ENCODE measurements at places on chromosomes 3 and 15.

DNA sequence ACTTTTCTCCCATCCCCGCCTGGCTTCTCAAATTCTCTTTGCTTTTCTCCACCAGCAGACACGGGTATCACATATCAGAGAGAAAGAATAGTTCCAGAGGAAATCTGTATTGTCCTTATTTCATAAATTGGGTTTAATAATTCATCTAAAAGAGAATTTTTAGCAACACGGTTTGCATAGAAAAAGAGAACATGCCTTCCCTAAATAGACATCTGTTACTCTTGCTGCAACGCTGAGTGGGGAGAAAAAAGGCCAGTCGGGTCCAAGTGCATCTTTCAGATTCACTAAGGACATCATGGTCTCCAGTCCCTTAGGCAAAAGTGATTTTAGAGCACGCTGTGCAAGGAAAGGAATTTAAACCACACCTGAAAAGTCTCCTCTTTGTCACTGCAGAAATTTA lies 201.3 kb downstream of the ABHD5 start:
- no peak for DNase-seq

DNA sequence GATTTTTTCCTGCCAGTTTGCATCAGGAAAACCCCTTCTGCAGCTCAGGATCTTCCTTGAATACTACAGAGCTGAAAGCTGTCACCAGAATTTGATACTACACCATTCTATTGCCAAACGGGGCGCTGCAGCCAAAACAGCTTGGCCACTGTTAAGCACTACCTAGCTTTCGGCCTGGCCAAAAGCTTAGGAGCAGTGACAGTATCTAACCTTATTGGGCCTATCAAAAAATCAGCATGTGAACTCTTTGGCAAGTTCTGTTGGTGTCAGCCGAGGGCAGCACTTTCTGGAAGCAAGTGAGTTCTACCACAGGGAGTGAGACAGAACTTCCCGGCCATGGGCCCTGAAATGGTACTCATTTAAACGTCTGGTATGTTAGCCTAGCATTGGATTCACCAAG lies 16.1 kb upstream of the GYG1 start:
- no peak for DNase-seq

- DNase-seq = peak; percentile 19
These were observed 86.5 kb upstream of the FAM98B start for GRCh38 chr15:38367476-38367875.

DNA sequence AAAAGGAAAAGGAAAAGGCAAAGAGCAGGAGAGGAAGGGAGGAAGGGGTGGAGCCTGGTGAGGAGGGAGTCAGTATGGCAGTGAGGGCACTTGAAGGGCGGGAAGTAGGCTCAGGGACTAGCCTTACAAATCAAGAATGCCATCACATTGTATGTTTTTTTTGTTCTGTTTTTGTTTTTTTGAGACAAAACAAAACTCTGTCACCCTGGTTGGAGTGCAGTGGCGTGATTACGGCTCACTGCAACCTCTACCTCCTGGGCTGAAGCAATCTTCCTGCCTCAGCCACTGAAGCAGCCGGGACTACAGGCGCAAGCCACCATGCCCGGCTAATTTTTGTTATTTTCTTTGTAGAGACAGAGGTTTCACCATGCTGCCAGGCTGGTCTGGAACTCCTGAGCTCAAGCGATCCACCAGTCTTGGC lies 10.5 kb upstream of the PIK3CB start:
- no peak for DNase-seq

DNA sequence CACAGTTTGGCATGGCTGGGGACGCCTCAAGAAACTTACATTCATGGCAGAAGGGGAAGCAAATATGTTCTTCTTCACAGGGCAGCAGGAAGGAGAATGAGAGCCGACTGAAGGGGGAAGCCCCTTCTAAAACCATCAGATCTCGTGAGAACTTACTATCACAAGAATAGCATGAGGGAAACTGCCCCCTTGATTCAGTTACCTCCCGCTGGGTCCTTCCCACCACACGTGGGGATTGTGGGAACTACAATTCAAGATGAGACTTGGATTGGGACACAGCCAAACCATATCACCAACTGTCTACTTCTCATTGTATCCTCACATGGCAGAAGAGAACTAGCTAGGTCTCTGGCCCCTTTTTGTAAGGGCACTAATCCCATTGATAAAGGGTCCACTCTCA lies 30.5 kb downstream of the CCDC32 start:
- no peak for DNase-seq

- no peak for DNase-seq
These were observed 483 bp downstream of the MEX3B start for GRCh38 chr15:82045179-82045891.

- DNase-seq = no peak
These were observed 20.3 kb upstream of the ATOSA start for GRCh38 chr15:52699457-52699856.

DNA sequence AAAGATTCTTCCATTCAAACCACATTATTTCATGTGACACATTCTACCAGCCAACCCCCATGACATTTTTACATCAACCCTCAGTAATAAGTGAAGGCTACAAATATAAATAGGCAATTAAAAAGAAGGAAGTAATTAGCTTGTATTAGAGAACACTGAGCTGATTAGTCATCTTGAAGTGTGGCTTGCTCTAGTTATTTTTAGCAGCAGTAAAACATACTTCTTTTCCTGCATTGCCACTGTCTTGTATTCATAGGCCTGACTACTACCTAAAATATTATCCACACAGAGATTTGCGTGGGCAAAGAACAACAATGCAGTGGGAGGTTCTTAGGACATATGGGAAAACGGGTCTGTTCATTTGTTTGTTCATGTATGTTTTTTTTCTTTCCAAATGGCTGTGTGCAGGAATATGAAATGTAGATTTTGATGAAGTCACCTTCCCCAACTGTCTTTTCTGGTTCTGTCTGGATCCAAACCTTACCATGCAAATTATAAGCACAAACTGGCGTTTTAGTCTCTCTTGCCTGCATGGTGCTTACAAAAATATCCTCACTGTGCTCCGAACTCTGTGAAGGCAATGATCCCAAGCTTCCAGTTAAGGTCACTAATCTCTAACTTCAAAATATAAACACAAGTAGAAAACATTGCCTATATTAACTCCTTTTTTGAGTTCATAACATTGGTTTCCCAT lies 31.5 kb upstream of the TM4SF4 start:
- DNase-seq = peak; percentile 10

Data from AG09319 (cell line).